Stimulated activated CD4-positive, alpha-beta T cell treated with anti-CD3 and anti-CD28 coated beads, Interleukin-12 subunit alpha, Interleukin-12 subunit beta, amount 100 ng/mL, for 4 hours (primary cell): ENCODE measurements at places on chromosomes 7 and 10.

DNA sequence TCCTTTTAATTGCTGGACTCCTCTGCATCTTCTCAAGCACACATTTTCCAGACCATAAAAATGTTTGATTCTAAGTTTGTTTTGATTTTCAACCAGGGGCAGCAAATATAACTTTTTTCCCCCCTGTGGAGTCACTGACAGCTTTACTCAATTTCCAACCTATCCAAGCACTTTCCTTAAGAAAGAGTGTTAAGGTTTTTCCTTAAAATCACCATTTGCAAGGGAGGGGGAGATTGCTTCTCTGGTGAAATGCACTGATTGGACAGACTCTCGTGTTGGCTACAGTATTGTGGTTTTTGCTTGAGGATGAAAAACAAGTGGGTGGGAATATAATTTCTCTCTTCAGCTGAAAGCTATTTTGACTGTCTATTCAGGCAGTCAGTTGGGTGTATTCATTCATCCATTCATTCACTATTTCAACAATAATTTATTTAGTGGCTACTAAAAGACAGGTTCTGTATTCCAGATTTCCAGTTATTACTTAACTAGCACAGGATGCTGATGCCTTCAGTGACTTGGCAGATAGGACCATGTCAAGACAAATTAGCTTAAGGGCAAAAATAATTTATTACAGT is 146.3 kb downstream of the BAMBI start:
- DNase-seq: no peak

- DNase-seq: no peak
These were observed 4.8 kb downstream of the GLRX3 start for GRCh38 chr10:130141038-130141437.

DNA sequence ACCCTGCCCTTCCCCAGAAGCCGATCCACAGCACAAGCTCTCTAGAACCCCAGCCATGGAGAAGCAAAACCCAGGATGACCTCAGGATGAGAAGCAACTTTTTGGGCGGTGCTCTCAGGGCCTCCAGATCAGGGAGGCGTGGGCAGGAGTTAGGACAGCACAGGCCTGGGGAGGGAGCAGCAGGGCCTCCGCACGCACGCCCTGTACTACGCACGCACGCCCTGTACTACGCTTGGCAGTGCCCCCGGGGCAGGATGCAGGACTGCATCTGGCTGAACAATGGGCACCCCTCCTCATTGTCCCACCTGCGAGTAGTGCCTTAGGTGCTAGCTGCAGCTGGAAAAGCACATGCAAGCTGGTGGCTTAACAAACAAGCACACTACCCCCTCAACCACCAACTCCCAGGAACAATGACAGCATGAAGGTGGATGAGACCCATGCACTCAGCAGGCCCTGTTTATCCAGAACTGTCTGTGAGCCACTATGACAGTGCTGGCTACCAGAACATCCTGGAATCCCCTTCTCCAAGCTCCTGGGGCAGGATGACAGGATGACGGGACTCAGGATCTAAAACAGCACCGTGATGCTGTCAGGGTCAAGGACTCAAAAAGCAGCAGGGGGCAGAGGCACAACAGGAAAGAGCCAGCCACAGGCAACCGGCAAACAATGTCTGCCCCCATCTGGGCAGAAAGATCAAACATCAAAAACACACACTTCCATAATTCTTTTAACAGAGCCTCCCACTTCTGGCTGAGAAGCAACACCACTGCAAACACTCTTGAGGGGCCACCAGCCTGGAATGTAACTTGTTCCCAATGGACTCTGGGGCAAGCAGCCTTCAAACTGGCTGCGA is 11.8 kb downstream of the PODXL start:
- no peak for DNase-seq

GRCh38 chr10:95628786-95629185 is 27.7 kb downstream of the ALDH18A1 start:
- DNase-seq: no peak

GRCh38 chr10:80275756-80276155 is 13.7 kb downstream of the MAT1A start:
- no peak for DNase-seq

GRCh38 chr7:79334334-79334733 is 119.1 kb downstream of the MAGI2 start:
- no peak for DNase-seq

GRCh38 chr7:3259711-3260400 is 41.2 kb upstream of the SDK1 start:
- no peak for DNase-seq

DNA sequence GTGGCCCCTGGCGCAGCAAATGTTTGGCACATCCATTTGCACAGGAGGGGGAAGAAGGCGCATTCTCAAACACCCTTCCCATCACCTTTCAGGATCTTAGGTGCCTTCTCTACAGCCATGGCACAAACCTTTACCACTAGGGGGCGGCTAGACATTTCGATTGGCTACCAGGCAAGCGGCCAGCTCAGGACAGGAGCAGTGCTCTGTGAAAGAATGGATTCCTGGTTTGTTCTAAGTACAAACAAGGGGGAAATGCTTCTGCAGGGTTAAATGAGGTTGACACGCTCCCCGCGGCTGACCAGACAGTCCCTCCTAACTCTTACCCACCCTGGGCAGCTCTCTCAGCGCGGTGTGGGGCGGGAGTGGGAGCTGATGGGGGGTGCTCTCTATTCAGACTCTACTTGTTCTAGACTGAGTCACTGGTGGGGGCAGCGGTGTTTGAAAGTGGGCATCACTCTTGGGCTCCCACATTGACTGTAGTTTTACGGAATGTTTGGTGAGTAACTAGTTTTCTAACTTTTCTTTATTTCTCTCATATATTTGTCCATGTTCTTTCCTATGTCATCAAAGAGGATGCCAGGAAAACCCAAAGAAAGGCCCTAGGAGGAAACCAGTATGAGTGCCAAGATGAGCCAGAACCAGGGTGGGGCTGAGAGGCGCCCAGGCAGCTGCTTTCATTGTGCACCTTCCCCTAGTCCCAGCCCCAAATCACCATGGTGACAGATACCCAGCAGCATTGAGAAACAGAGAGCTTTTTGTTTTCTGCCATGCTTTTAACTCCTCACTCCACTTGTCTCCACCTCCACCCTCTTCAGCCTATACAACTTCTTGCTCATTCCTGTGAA is 61.4 kb upstream of the GPR158 start:
- DNase-seq: peak; percentile 10

GRCh38 chr10:58275261-58275660 is 6.3 kb downstream of the CISD1 start:
- no peak for DNase-seq

DNA sequence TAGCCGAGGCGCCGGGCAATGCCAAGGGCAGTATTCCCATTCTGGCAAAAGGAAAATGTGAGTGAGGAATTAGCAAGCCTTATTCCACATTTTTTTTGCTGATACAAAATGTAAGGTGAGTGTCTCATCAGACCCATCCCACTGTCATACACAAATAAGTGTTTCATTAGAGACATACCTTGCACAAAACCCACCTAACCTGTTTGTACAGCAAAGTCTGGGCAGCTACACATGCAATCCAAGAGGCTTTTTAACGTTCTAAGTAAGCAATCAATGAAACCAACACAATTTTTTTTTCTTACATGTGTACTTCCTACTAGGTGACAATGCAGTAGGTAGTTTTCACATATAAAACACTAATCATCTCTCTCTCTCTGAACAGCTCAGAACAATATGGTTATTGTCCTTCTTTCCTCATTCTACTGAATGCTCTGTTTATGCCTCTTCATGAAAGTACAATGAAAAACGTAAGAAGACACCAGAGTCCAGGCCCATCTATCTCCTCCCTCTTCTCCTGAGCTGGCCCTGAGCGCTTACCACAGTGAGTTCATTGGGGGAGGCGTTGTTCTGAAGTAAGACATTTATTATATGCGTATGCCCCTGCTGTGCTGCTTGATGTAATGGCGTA is 217.2 kb downstream of the ANK3 start:
- DNase-seq: no peak

- no peak for DNase-seq
These were observed 98.1 kb downstream of the SDHAF3 start for GRCh38 chr7:97215556-97215955.

DNA sequence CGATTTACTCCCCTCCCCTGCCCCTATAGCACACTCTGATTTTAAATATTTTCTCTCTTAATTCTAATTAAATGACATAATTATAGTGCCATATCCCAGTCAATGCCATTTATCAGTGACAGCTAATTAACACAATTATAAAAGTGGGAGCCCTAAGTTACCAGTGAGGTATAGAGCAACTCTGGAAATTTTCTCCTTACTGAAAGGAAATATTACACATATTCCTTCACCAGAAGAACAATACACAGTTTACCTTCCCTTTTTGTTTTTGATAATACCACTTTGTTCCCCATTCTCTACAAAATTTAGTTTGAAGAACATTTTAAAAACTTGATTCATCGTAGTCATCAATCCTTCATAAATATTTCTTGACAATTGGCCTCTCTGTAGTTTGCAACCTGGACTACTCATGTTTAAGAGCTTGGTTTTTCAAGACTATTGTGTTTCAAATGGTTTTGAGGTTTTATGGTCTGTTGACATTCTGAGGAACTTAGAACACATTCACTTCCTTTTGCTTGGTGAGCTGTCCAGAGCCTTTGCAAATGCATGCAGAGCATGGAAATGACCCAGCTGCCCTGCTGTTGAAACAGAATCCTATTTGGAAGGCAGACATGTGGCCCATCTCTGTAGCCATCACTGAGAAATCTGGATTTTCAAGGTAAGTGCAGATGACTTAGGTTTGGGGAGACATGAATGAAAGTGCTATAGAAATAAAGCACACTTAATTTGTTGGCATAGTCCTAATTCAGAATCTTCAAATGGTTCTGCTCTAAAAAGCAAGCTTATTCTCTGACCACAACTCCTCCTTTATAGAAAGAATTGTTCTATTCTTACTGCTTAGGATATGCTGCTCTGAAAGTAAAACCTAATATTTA is at the start of gene GPR141:
Gene GPR141 (plus strand): TSS at position 521 of the 875 bp plus-strand sequence. CDS start 56,628 bp downstream, outside the sequence.
- no peak for DNase-seq

DNA sequence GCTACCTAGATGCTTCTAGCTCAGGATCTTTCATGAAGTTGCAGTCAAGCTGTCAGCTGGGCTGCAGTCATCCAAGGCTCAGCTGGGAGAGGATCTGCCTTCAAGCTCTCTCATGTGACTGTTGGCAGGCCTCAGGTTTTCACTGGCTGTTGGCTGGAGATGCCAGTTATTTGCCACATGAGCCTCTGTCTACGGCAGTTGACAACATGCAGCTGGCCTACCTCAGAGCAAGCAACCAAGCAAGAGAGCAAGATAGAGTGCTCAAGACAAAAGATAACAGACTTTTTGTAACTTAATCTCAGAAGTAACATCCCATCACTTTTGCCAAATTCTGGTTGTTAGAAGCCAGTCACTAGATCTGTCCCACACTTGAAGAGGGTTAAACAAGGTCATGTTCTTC is 125.8 kb downstream of the TPST1 start:
- DNase-seq: no peak

DNA sequence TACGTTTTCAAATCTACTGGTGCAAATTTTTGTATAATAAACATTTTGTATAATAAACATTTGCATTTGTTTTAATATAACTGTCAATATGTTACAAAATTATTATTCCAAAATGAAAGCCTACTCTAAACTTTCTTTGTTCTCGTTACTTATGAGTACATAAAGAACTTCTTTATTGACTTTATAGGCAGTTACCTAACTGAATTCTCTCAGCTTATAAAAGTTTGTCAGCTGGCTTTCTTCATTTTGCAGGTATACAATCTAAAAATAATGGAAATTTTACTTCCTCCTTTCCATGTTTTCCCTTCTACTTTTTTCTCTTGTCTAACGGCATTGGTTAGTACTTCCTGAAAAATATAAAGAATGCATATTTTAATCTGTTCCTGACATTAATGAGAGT is 137.1 kb downstream of the CHCHD3 start:
- no peak for DNase-seq

DNA sequence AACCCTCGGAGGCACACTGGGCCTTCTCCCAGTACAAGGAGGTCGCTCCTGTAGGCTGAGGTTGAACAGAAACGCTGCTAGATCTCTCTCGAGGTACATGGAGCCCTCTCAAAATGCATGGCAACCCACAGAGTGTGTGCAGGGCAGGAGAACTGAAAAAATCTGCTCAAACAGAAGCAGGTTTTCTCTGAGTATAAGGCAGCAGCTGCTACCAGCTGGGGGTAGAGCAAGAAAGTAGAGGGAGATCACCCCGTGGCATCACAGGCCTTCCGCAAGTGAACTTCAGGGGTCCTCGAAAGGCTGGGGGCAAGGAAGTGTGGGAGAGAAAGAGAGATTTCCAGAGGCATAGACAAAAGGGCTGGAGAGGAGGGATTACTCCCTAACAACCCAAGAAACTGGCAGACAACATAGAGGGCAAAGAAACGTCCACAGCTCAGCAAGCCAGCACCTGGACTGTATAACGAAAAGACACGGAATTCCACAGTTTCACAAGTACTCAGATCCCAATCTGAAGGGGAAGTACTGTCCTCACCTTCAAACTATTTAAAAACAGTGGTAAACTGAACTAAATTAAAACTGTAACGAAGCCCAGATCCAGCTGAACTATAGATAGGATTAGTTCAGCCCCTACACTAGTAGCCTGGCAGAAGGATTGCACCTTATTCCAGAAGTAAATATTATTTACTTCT is 299.2 kb downstream of the IPMK start:
- no peak for DNase-seq

DNA sequence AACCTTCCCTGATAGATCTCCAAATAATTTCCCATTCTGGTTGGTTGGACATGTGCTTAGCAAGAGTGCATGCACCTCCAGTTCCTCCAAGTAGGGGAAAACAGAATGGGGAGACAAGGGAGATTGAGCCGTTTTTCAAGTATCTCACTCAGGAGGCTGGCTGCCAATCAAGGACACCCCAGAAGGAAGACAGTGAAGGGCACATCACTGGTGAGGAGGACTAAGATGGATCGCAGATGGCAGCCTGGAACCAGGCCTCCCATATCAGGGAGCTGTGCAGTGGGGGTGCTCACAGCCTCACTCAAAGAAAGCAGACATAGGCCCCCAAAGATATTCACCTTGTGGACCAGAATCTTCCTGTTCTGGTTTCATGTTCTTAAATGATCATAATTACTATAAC is 31.2 kb downstream of the PTPRZ1 start:
- DNase-seq: no peak

GRCh38 chr7:107069457-107069856 is 25.0 kb downstream of the PRKAR2B start:
- no peak for DNase-seq

GRCh38 chr10:79266084-79266483 is 81.2 kb upstream of the PPIF start:
- DNase-seq: no peak

- no peak for DNase-seq
These were observed 140.7 kb downstream of the SLC25A13 start for GRCh38 chr7:96181174-96181573.

- DNase-seq: no peak
These were observed 9.6 kb upstream of the MYPN start for GRCh38 chr10:68099736-68100135.
